HFFc6 (cell line): ENCODE measurements at places on chromosomes 12 and 14. TPM values are rescaled to one million over a fixed set of nuclear protein-coding genes. Genes with fewer than 3 reads are reported as not detected.

GRCh38 chr12:80277732-80278131 is 166.3 kb upstream of the PTPRQ start:
- no peak for DNase-seq
- H3K4me3 ChIP-seq: 0 out of 2 replicates have a peak overlapping the region, but pooled peaks have one; percentile 8
- H3K27ac ChIP-seq: no peak overlapping the region
- H3K4me1 ChIP-seq: peaks cover 9% of the 10 kb centered on the region

DNA sequence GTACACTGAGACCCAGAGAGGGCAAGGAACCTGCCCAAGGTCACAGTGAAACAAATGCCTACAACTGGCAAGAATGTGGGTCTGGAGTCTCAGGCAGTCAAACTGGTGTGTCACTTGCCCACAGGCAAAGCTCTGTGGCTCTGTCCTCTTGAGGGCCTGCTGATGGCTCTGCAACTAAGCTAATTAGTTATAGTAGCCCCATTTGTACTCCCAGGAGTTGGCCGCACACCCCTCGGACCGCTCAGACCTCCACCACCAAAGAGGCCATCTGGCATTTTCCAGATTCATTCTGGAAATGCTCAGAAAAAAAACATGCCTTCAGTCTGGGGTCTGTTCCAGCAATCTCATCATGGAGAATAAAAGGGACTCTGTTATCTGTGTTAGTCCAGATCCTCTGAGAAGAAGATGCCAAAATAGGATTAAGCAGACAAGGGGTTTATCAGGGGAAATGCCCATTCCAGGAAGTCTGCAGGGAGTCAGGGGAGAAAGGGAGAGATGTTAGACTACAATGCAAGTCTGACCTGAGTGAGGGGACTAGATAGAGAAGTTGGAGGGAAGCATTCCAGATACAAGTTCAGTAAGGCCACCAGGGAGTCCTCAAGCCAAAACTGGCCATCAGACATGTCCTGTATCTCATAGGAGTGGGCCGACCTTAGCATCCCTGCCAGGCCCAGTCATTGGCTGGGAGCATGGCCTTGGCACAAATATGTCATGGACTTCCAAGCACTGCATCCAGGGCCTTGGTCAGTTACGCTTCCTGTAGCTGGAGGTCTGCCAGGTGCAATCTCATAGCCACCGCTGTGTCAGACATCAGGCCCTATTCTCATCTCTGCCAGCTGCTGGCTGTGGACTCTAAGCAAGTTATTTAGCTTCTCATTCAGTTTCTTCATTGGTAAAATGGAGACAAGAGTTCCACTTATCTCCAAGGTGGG is 15.4 kb upstream of the OAS1 start:
- H3K4me3 ChIP-seq: no peak overlapping the region
- peaks cover 2% of the 10 kb centered on the region for H3K27me3 ChIP-seq
- H3K27ac ChIP-seq: no peak overlapping the region

DNA sequence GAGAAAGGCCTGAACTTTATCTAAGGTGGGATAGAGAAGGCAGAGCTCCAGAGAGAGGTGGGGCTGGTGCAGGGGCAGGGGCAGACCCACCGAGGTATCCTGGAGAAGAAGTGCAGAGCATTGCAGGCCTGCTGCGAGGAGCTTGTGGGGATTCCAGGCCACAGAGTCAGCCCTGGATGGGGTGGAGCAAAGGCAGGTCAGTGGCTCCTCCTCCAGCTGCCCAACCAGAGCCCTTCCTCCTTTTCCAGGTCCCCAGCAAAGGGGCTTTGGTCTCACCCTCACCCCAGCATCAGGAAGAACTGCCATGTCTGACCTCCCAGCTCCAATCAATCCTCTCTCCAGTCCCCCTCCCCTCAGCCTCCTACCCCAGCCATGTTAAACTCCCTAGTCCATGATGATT is 19.8 kb upstream of the ZNF740 start:
- no peak for DNase-seq
- H3K27ac ChIP-seq: no peak overlapping the region
- H3K36me3 ChIP-seq: peaks cover 12% of the 10 kb centered on the region
- H3K4me1 ChIP-seq: peaks cover 10% of the 10 kb centered on the region
- no peak overlapping the region for H3K4me3 ChIP-seq

ART4 gene
- not detected in 3 replicates for total RNA-seq

FOXM1 gene
- 39.4 to 90.7 TPM (median 75.9 TPM) in 3 replicates for total RNA-seq

NOS1 gene
- total RNA-seq: not detected in 3 replicates

JAG2 gene
- total RNA-seq: 0.37 and 0.54 TPM in 2 replicates

CCDC175 gene
- total RNA-seq: not detected in 3 replicates
